T-helper 1 cell (primary cell): ENCODE measurements at places on chromosomes 6 and 20.

DNA sequence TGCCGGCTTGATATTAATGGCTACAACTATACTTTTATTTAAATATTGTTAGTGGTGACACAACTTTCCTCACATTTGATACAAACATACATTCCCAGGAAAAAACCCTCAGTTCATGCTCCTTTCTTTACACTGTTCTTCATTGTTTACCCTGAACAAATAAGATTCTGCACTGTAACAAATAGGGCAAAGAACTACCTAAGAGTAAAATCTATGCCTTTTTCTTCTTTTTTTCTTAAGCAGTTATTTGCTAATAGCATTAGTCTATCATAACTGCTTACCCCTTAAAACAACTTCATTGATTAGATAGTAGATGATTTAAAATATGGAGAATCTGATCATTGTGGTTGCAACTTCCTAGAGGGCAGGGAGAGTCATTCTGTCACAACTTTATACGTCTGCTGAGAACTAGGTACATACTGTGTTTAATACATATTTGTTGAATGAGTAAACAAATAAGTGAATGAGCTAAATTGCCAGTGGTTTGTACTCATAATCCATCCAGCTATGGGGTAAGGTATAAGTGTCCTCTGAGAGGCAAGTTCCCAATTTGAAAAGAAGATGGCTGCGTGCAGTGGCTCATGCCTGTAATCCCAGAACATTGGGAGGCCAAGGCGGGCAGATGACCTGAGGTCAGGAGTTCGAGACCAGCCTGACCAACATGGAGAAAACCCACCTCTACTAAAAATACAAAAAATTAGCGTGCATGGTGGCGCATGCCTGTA, 161.0 kb downstream of the CDK19 start:
- DNase-seq, result no peak

DNA sequence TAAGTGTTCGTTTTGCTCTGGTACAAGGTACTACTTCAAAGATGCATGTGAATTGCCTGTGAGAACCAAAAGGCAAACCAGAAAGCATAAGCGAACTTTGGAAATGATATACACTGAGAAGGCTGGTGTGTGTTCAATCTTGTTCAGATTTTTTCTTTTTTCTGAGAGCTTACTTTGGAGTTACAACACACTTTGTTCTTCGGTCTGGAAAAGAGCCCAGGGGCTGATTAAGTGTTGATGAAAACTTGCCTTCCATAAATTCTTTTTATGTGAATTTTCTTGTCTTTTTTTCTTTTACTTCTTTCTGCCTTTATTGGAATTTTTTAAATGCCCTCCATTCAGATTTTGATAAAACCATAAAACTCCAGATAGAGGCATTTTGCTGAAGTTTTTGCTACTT, 395.1 kb upstream of the SASH1 start:
- no peak for DNase-seq

- no peak for DNase-seq
Observed at GRCh38 chr6:150116200-150116800, 26.5 kb upstream of the PPP1R14C start.

DNA sequence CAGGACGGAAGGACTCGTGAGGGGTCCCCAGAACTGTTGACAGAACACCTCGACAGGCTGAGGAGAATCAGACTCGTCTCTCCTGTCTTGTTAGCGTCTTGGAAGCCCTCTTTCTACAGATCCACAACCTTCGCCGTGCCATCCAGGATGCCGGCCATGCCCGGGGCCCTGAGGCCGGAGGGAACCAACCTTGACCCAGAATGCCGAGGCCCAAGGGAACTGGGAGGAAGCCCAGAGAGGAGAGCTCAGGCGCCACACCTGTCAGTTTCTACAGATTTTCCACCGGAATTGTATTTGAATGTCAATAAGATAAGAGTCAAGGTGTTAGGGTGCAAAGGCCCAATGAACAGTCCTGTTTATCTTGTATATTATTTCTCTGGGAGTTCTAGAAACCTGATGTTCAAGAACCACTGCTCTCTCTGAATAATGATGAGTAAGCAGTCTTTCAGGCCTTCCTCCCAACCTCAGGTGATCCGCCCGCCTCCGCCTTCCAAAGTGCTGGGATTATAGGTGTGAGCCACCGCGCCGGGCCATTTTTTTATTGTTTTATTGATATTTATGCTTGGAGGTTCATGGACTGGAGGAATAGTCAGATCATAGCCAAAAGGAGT, 799 bp upstream of the ME1 start:
- no peak for DNase-seq

DNA sequence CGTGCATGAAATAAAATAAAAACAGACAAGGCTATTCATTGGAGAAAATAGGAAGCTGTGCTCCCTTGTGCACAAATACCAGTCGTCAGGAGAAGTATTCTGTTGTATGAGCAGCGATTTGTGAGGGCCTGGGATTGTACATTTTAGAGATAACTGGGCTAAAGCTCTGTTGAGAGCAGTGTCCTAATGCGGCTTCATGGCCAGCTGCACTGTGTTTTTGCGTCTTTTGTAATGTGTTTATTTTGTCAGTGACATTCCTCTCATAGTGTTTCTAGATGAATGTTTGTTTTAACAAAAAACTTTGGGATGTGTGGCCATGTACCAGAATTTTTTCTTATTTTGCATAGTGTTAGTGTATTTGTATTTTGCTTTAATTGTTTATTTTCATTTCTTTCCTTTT, 14.8 kb downstream of the ERMARD start:
- DNase-seq, result no peak

- no peak for DNase-seq
Observed at GRCh38 chr20:24442909-24443308, 26.5 kb upstream of the SYNDIG1 start.

- no peak for DNase-seq
Observed at GRCh38 chr20:36274181-36274841, 31.8 kb upstream of the DLGAP4 start.

- no peak for DNase-seq
Observed at GRCh38 chr20:44091026-44091425, 96.0 kb downstream of the JPH2 start.

GRCh38 chr6:71420693-71421328, 132.2 kb downstream of the OGFRL1 start:
- DNase-seq, result no peak

DNA sequence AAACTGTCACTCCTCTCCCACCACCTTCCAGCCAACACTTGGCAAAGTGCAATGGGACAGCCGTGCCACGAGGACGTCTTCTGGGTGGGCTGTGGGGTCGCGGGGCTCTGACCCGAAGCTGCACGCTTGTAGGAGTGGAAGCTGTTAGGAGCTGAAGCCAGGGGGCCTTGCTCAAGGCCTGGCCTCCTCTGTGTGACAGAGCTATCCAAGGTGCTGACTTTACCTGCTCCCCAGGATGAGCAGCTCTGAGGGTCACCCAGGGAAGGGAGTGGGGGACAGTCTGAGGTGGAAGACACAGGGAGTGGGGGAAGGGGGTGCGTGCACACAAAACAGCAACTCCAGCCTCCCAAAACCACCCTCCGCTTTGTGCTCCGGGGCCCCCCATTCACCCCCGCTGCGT, 17.5 kb upstream of the CHRNA4 start:
- DNase-seq, result no peak

GRCh38 chr6:39812853-39813533, 20.8 kb downstream of the DAAM2 start:
- DNase-seq, result no peak

GRCh38 chr6:34633785-34634184, 62.8 kb downstream of the ILRUN start:
- DNase-seq, result no peak

- no peak for DNase-seq
Observed at GRCh38 chr6:165146456-165146855, 162.9 kb downstream of the C6orf118 start.

DNA sequence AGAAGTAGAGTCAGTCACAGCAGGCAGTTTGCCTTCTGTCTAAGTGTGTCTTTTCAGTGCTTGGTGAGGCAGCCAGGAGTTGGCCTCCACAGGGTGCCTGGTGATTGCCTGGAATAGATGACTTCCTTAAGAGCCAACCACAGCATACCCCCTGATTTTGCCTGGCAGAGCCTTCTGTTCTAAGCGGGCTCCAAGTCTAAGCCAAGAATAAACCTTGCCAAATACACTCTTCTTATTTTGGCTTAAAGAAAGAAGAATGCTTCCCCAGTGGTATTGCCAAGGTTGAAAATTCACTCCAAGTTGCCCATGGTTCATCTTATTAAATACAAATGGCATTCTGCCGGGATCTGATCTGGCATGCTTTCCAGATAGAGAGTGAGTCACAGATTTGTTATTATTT, 1424.8 kb upstream of the EYS start:
- no peak for DNase-seq

DNA sequence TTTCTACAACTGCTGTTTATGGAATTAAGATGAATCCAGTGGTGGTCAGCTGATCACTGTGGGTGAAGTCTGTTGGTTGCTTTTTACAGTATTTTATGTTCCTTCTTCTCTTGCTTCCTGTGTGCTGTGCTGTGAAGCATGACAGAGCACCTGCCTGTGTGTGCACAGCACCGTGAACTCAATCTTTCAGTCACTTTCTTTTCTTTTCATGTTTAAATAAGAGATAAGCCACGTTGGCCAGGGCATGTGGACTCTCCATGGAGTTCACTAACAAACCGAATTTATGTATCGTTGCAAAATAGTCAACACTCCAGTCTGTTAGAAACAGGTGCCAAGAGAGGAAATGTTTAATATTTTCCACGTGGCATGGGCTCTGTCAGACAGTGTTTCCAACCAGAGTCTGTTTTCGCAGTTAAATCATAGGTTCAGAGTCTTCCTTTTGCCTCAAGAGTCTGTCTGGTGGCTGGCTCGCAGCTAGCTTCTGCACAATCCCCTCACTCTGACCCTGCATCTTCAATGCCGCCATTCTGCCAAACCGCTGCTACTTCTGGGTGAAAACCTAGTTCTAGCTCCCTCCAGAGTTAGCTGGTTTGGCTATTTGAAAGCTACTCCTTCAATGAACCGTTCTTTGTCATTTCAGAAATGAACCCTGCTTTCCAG, 73.2 kb downstream of the QRSL1 start:
- no peak for DNase-seq

DNA sequence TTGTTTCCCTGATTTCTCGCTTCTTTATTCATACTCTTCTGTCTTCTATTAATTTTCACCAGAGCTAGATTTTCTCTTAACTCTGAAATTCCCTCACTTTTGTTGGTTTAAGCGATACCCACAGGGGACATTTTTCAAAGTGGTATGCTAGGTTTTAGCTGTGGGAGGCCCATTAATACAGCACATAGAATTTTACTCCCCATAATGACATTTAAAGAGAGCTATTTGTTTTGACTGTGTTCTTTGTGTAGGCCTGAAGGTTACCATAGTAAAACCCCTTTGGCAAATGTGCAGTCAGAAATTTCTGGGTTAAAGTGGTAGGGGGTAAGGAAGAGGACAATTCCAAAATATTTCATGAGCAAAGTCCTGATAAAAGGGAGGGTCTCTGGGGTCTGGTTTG, 721.1 kb upstream of the CITED2 start:
- no peak for DNase-seq
